ENCODE measurements at places on chromosomes 13 and 19. TPM values are rescaled to one million over a fixed set of nuclear protein-coding genes. Genes with fewer than 3 reads are reported as not detected.

Gene DIS3
- total RNA-seq, result 26.2 TPM

Gene CLN5
- 29.9 TPM for total RNA-seq

DNA sequence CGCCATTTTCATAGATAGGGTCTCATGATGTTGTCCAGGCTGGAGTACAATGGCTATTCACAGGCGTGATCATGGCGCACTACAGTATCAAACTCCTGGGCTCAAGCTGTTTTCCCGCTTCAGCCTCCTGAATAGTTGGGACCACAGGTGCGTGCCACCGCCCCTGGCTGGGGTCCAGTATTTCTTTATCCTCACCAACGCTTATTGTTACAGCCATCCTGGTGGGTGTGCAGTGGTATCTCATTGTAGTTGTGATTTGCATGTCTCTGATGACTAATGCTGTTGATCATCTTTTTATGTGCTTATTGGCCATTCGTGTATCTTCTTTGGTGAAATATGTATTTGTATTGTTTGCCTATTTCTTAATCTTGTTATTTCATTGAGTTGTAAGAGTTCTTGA lies 49.0 kb downstream of the SIPA1L3 start:
- DNase-seq, result no peak

DNA sequence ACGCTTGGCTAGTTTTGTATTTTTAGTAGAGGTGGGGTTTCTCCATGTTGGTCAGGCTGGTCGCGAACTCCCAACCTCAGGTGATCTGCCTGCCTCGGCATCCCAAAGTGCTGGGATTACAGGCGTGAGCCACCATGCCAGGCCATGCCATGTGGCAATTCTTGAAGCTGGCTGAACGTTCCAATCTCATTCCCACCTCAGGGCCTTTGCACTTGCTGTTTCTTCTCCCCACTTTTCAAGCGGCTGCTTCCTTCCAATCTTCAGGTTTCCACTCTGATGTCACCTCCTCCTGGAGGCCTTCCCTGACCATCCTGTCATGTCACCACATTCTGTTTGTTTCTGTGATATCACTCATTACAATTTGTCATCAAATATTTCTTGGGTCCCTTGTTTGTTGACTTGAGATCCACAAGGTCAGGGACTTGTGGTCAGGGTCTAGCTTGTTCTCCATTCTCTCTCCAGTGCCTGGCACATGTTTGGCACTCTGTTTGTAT lies 4.2 kb downstream of the EPOR start:
- DNase-seq, result no peak

- DNase-seq, result no peak
Measured at GRCh38 chr19:6030214-6030507, 52.2 kb upstream of the RANBP3 start.
